ENCODE measurements at places on chromosomes 1 and 21. TPM values are rescaled to one million over a fixed set of nuclear protein-coding genes. Genes with fewer than 3 reads are reported as not detected.

GRCh38 chr1:110727246-110727645 lies 52.5 kb upstream of the KCNA3 start:
- H3K27ac ChIP-seq: no peak overlapping the region
- no peak for DNase-seq
- no peak overlapping the region for H3K4me3 ChIP-seq
- peaks cover 8% of the 10 kb centered on the region for H3K27me3 ChIP-seq
- H3K36me3 ChIP-seq: no peaks in the 10 kb centered on the region
- H3K4me1 ChIP-seq: no peaks in the 10 kb centered on the region

DNA sequence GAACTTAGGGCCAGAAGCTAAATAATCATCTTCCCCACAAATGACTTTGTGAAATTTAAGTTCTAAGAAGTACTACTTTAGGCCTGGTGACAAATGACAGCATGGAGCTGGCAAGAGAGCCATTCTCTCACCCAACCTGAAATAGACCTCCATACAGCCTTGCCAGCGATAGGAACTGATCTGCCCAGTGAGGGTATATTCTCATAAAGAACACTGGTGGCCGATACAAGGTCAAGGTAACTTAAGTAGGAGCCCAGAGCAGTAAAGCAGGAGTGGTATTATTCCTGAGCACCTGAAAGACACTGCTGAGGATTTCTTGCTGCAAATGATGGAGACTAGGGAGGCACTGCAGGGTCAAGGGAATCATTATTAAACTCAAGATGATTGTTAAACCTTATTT lies 2.6 kb upstream of the TTLL7 start:
- no peak for DNase-seq
- H3K4me3 ChIP-seq: no peak overlapping the region
- peaks cover 9% of the 10 kb centered on the region for H3K4me1 ChIP-seq

- H3K36me3 ChIP-seq: no peaks in the 10 kb centered on the region
- H3K4me1 ChIP-seq: no peaks in the 10 kb centered on the region
- no peaks in the 10 kb centered on the region for H3K27me3 ChIP-seq
- DNase-seq: no peak
- H3K4me3 ChIP-seq: no peak overlapping the region
Observed at GRCh38 chr1:56094168-56094567, 485.2 kb downstream of the PLPP3 start.

GRCh38 chr1:41144285-41144684 lies 97.8 kb downstream of the SCMH1 start:
- no peaks in the 10 kb centered on the region for H3K4me1 ChIP-seq
- H3K27me3 ChIP-seq: no peaks in the 10 kb centered on the region
- no peak overlapping the region for H3K4me3 ChIP-seq

DNA sequence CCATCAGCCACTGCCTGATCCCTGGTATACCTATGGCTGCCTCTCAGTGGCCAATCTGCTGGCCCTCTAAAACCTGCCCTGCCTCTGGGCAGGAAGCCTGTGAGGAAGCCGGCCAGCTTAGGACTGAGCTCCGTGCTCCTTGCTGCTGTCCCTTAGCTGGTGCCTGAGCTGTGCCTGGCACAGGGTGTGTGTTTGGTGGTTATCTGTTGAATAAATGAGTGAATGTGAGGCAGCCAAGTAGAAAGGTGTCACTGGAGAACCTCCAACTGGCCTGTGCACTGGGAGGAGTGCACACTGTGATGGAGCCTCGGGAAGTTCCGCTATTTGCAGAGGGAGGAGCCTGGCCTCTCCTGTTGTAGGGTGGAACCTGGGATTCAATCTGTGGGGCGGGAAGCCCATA lies 63.4 kb upstream of the STUM start:
- no peak overlapping the region for H3K4me3 ChIP-seq
- no peaks in the 10 kb centered on the region for H3K36me3 ChIP-seq
- no peak for DNase-seq
- no peak overlapping the region for H3K27ac ChIP-seq
- H3K27me3 ChIP-seq: peaks cover 48% of the 10 kb centered on the region
- peaks cover 8% of the 10 kb centered on the region for H3K4me1 ChIP-seq

- H3K27me3 ChIP-seq: no peaks in the 10 kb centered on the region
- DNase-seq: no peak
- H3K27ac ChIP-seq: no peak overlapping the region
- H3K4me1 ChIP-seq: no peaks in the 10 kb centered on the region
Observed at GRCh38 chr1:178025613-178026356, 55.9 kb upstream of the SEC16B start.

- no peaks in the 10 kb centered on the region for H3K27me3 ChIP-seq
- H3K36me3 ChIP-seq: peaks cover 4% of the 10 kb centered on the region
- no peak overlapping the region for H3K4me3 ChIP-seq
- H3K4me1 ChIP-seq: no peaks in the 10 kb centered on the region
Observed at GRCh38 chr1:229452956-229453801, 19.3 kb upstream of the ACTA1 start.

DNA sequence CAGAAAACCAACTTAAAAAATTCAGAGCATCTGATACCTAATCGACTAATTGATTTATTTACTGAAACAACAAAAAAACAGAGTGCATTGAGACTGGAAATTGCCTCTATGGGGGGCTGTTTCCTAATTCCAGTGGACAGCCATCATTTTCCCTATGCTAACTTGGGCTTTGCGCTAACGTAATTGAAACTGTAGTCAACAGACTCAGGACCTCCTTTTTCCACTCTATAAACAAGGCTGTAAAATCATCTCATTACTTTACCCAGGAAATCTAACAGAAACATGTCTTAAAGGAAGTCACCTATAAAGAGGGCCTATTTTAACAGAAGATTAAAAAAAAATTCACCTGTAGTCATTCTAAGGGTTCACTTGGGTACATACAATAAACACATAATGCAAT lies 2.1 kb downstream of the ERG start:
- no peaks in the 10 kb centered on the region for H3K4me1 ChIP-seq
- DNase-seq: no peak
- H3K4me3 ChIP-seq: no peak overlapping the region
- H3K36me3 ChIP-seq: no peaks in the 10 kb centered on the region
- no peaks in the 10 kb centered on the region for H3K27me3 ChIP-seq
- H3K27ac ChIP-seq: no peak overlapping the region

DNA sequence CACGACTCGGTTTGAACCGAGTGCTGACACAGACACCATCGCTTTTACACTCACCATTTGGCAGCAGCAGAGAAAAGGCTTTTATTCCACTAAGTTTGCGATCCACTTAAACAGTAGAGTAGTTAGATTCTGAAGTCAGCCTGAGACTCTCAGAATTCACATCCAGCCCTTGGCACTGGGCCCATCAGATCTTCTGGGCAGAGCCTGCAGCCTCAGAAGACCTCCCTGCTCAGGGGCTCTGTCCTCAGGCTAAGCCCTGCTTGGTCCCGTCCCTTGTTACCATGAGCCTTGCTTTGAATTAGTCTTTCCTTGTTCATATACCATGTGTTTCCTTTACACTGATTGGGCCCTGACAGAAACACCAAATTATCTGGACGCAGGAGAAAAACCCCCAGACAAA lies 41.4 kb upstream of the AJAP1 start:
- no peaks in the 10 kb centered on the region for H3K36me3 ChIP-seq
- H3K4me1 ChIP-seq: no peaks in the 10 kb centered on the region
- DNase-seq: no peak
- no peak overlapping the region for H3K4me3 ChIP-seq

DNA sequence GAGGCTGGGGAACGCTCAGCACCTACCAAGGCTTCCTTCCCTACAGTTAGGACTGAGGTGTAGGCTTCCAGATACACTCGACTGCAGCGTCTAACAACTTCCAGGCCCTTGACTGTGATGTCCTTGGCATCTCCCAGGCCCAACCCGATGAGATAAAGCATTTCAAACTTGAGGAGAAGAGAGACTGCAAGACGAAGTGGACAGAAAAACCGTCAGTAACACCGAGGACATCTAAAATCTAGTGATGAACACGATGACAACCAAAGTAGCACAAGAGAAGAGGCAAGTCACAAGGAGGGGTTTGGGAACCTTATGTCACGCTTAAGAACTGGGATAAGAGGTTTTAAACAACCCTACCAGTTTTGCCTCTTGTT lies 314 bp downstream of the DPH5 start:
- H3K27me3 ChIP-seq: no peaks in the 10 kb centered on the region
- H3K4me1 ChIP-seq: peaks cover 12% of the 10 kb centered on the region
- peaks cover 4% of the 10 kb centered on the region for H3K36me3 ChIP-seq
- H3K27ac ChIP-seq: peak overlapping the region; percentile 86
- no peak for DNase-seq

DNA sequence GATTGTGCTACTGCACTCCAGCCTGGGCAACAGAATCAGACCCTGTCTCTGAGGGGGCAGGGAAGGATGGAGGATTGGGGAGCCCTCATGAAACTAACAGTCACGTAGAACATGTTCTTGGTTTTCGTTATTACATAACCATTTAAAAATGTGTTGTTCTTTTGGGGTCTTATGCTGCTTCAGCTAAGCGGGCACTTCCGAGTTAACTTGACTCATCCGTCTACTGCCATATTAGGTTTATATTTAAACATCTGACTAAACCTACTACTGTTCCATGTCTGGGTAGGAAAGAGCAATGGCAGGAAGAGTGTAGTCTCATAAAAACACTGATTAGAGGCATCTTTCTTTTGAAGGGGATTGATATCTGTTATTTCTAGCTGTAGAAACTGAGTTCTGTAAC lies 59.5 kb upstream of the BMP8A start:
- H3K27ac ChIP-seq: no peak overlapping the region
- no peak for DNase-seq
- peaks cover 23% of the 10 kb centered on the region for H3K36me3 ChIP-seq
- H3K4me1 ChIP-seq: no peaks in the 10 kb centered on the region
- H3K4me3 ChIP-seq: no peak overlapping the region

DNA sequence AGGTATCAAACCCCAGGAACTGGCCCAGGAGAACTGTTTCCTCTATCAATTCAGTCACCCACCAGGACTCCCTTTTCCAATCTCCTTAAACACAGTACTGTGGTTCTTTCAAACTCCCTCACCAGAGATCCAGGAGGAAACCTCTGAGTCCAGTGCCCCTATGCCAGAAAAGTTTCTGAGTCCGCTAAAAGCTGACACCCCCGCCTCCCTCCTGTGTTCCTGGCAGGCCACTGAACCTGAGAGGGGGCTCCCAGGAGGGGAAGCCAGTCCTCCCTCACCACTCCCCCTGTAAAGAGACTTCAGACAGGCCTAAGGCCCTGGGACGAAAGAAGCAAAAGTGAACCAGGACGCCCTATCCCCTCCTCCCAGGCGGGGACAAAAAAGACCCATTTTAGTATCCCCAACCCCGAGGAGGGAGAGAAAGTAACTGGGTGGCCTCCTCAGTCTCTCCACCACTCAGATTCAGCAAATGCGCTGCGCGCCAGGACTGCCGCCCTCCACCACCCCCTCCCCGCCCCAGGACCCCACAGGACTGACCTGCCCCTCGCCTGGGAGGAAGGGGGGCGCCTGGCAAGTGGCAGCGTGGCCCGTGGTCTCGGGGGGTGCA lies 624 bp downstream of the SLC41A1 start:
- H3K4me1 ChIP-seq: peaks cover 19% of the 10 kb centered on the region
- H3K4me3 ChIP-seq: peak overlapping the region; percentile 78
- no peak for DNase-seq
- H3K27ac ChIP-seq: peak overlapping the region; percentile 80

DNA sequence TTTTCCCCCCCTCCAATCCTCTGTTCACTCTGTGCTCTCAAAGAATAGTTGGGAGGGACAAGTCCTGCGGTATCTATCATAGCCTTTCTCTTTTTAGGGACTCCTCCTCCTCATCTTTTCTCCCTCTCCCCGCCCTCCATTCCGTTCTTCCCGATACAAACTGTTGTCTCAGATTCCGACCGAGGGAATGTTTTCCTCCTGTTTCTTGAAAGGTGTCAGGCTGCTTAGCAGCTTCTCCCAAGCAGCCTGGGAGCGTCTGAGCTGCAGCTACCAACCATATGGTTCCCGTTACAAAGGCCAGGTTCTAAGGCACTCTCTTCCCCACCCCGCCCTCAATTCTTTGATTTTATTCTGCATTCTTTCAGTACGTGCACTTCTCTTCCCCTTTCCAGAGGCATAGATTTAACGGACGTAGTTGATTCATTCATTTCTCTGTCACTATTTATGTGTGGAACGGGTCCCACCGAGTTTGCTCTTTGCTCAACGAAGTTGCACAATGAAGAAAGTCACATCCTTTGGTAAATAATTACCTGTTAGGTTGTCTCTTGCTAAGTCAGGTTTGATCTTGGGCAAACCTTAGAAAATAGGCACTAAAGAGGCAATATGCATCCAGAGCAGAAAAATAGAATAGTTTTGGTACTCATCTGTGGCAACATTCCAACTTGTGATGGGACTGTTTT lies 2.8 kb downstream of the ADGRL2 start:
- H3K27ac ChIP-seq: no peak overlapping the region
- no peaks in the 10 kb centered on the region for H3K36me3 ChIP-seq
- peaks cover 4% of the 10 kb centered on the region for H3K4me1 ChIP-seq
- H3K27me3 ChIP-seq: peaks cover 74% of the 10 kb centered on the region

- H3K4me3 ChIP-seq: peak overlapping the region; percentile 71
- peak overlapping the region; percentile 72 for H3K27ac ChIP-seq
- no peaks in the 10 kb centered on the region for H3K27me3 ChIP-seq
- DNase-seq: no peak
Observed at GRCh38 chr1:1889090-1889750, 1.7 kb downstream of the GNB1 start.

- no peak for DNase-seq
- no peaks in the 10 kb centered on the region for H3K36me3 ChIP-seq
- H3K4me3 ChIP-seq: no peak overlapping the region
- peak overlapping the region; percentile 75 for H3K27ac ChIP-seq
Observed at GRCh38 chr1:89952605-89953130, 42.2 kb upstream of the ZNF326 start.

- no peak for DNase-seq
- no peak within 1 kb of the TSS for H3K27ac ChIP-seq
- peaks cover 18% of the 10 kb centered on the region for H3K4me1 ChIP-seq
- peaks cover 15% of the 10 kb centered on the region for H3K27me3 ChIP-seq
- H3K4me3 ChIP-seq: no peak within 1 kb of the TSS
Observed at GRCh38 chr1:1631782-1632420, at the start of gene MMP23B. TSS of gene MMP23B (plus strand) at chr1:1632173. CDS start at chr1:1632219, 46 bp downstream.

- H3K4me1 ChIP-seq: peaks cover 12% of the 10 kb centered on the region
- no peak overlapping the region for H3K4me3 ChIP-seq
- H3K27me3 ChIP-seq: no peaks in the 10 kb centered on the region
- no peak overlapping the region for H3K27ac ChIP-seq
- H3K36me3 ChIP-seq: peaks cover 25% of the 10 kb centered on the region
Observed at GRCh38 chr21:46329796-46330195, 5.8 kb downstream of the PCNT start.

GRCh38 chr21:37829447-37829846 lies 86.8 kb downstream of the KCNJ6 start:
- no peak for DNase-seq
- H3K27me3 ChIP-seq: no peaks in the 10 kb centered on the region
- H3K4me1 ChIP-seq: no peaks in the 10 kb centered on the region
- no peak overlapping the region for H3K27ac ChIP-seq

Gene C1orf116
- 38.8 TPM for polyA plus RNA-seq

Gene GSTM1
- polyA plus RNA-seq: 13.5 TPM

Gene MAPKAPK2
- 41.5 TPM for polyA plus RNA-seq

Gene ASCL5
- not detected for polyA plus RNA-seq

Gene HFM1
- not detected for polyA plus RNA-seq

Gene NDUFV3
- polyA plus RNA-seq: 26.1 TPM

Gene KLF17
- not detected for polyA plus RNA-seq

Gene AHDC1
- 4.1 TPM for polyA plus RNA-seq

Gene NUP210L
- not detected for polyA plus RNA-seq

Gene CRB1
- 0.04 TPM for polyA plus RNA-seq

Gene AMY1C
- polyA plus RNA-seq: not detected

Gene ZNF648
- not detected for polyA plus RNA-seq

Gene WNT3A
- 0.07 TPM for polyA plus RNA-seq

Gene TMEM69
- polyA plus RNA-seq: 91.4 TPM

Gene CFHR4
- not detected for polyA plus RNA-seq

Gene LCE1F
- polyA plus RNA-seq: not detected
